ENCODE measurements at places on chromosomes 5 and 9.

- DNase-seq, result no peak
Observed at GRCh38 chr5:19734776-19735175, 253.2 kb downstream of the CDH18 start.

DNA sequence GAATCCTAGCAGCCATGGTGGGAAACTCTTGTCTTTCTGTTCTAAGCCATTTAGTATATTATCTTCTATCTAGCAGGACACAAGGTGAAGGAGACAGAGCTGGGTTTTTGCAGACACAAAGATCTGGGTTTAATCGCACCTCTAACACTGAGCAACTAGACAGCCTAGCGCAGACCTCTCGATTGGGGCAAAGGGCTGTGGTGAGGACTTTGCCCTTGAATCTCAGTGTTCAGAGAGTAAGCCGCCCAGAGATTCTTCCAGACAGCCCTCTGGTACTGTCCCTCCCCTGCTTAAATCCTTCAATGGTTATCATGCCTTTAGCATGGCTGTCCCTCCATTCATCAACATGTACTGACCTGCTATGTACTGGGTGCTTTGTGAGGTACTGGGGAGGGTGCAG, 128.1 kb downstream of the CRB2 start:
- DNase-seq, result no peak

- peak; percentile 65 for DNase-seq
Observed at GRCh38 chr9:2016408-2017330, 1.5 kb downstream of the SMARCA2 start.

DNA sequence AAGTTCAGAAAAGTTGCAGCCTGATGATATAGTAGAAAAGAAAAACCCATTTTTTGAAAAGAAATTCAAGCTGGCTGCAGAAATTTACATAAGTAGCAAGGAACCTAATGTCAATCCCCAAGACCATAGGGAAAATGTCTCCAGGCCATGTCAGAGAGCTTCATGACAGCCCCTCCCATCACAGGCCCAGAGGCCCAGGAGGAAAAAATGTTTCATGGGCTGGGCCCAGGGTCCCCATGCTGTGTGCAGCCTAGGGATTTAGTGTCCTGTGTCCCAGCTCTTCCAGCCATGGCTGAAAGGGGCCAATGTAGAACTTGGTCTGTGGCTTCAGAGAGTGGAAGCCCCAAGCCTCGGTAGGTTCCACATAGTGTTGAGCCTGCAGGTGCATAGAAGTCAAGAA, 220.3 kb downstream of the CSNK1G3 start:
- DNase-seq, result no peak

GRCh38 chr9:34310215-34310614, 18.9 kb downstream of the KIF24 start:
- no peak for DNase-seq

DNA sequence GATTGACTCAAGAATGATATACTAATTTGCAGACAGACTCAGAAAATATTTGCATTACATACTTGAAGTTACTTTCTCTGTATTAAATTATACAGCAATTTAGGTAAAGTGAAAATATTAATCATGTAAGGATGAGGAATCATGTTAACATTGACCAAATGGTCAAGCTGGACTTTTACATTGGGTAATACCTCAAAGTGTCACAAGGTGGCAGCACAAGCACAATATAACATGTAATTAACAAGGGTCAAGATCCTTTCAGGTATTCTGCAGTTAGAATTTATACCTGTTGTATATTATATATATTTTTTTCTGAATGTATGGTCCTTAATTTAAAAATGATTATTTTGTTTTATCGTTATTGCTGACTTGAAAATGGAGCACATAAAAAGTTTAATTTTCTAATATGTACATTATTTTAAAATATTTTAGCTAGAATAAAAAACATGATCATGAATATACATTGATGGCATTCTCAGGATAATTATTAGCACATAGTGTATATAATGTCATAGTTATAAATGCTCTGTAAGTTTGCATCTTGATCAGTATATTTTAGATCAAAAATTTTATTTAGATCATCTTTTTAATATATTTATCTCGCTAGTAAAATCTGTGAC, 8.6 kb downstream of the HAPLN1 start:
- no peak for DNase-seq

DNA sequence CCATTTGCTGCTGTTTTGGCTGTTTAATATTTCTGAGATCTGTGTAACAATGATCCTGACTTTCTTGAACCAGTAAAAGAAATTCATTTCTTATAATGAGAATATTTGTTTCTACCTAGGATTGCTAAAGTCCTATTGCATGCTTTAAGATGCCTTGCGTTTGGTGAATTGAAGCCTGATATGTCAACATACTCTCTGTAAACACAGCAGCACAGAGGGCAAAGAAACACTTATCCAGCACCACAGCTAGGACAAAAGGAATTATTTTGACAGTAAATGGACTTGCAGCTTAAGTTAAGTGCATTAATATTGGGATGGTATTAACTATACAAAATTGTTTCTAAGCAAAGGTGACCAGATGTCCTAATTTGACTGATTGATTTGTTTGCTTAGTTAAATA, 2031.2 kb upstream of the CDH6 start:
- no peak for DNase-seq

DNA sequence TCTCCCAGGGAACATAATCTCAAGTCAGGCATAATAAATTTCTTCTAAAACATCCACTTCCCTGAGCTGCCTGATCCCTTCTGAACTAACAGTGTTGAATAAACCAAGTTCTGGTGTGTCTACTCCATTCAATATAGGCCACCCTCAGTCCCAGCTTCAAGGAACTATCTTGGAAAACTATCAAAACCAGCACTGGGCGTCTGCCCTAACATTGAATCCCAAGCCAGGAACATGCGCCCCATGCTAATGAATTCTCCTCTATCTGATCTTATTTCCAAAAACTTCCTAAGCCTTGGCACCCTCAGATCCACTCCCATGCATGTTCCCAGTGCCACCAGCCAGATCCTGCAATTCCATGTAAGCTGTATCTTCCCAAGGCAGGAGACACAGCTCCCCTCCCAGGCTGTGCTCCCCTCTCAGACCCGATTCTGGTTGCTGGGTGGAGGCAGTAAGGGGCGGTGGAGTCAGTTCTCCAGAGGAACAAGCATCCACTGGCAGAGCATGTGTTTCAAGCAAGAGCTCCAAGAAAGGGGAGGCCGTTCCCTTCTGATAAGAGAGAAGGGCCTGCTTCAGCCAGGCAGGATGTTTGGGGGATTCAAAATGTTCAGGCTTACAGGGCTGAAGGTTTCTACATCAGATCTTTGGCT, 13.1 kb upstream of the FOXI1 start:
- no peak for DNase-seq

DNA sequence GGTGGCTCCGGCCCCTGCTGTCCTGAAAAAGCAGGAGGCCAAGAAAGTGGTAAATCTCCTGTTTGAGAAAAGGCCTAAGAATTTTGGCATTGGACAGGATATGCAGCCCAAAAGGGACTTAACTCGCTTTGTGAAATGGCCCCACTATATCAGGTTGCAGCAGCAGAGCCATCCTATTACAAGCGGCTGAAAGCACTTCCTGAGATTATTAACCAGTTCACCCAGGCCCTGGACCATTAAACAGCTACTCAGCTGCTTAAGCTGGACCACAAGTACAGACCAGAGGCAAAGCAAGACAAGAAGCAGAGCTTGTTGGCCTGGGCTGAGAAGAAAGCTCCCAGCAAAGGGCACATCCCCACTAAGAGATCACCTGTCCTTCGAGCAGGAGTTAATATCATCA, 89.7 kb downstream of the MLLT3 start:
- DNase-seq, result no peak

GRCh38 chr9:76530458-76531110, 71.6 kb downstream of the GCNT1 start:
- no peak for DNase-seq

- DNase-seq, result no peak
Observed at GRCh38 chr5:101346906-101347305, 443.8 kb upstream of the ST8SIA4 start.

GRCh38 chr5:38825494-38825893, 20.3 kb upstream of the OSMR start:
- DNase-seq, result no peak

DNA sequence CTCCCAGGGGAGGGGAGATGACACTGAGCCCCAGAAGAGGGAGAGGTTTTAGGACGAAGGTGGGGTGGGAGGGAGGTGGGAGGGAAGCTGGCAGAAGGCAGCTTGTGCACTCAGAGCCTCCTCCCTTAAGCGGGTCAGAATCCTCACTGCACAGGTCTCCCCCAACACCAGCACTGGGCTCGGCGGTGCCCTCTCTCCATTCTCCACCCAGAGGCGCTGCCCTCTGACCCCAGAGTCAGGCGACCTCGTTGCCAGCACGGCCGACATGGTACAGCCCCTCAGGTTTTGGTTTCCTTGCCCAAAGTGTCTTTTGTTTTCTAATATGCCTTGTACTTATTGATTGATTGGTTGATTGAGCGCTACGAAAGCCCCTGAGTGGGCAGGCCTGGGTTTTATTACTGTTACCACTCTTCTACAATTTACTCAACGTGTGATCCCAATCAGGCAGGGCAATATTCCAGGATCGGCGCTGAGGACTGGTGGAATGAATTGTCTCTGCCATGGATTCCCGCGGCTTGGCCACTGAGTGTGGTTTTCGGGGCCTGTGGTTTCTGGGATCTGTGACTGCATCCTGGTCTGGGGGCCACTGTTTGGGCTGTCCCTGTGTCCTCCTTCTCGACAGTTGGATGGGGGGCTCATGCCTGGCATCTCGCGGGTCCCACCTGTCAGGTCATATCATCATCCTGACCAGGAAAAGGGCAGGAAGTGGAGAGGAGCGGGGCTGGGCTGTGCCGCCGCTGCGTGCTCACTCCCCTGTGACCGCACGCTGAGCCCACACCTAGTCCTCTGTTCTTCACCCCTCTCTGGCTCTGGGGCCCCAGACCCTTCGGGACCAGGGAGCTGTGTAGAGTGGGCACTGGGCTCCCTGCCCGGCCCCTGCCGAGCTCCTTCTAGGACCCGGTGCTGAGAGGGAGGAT, 9.6 kb upstream of the FCN2 start:
- no peak for DNase-seq

All from GF-D8 (cell line).